HuH-7.5 (cell line): ENCODE measurements at places on chromosomes 16 and 17.

DNA sequence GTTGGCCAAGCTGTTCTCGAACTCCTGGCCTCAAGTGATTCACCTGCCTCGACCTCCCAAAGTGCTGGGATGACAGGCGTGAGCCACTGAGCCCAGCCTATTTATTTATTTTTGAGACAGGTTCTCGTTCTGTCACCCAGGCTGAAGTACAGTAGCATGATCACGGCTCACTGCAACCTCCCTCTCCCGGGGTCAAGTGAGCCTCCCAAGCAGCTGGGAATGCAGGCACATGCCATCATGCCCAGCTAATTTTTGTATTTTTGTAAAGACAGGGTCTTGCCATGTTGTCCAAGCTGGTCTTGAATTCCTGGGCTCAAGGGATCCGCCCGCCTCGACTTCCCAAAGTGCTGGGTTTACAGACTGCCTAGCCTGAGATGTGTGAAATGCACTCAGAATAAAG lies 10.2 kb upstream of the SEC14L1 start:
- DNase-seq, result no peak

GRCh38 chr16:23726710-23727109 lies 13.7 kb upstream of the ERN2 start:
- DNase-seq, result no peak

- DNase-seq, result no peak
Measured at GRCh38 chr17:44557651-44558285, 484 bp downstream of the FZD2 start.

GRCh38 chr17:57750109-57750871 lies 5.2 kb upstream of the CCDC182 start:
- no peak for DNase-seq

- no peak for DNase-seq
Measured at GRCh38 chr17:76973040-76973439, 104.8 kb downstream of the MGAT5B start.

GRCh38 chr16:17446661-17447060 lies 24.1 kb downstream of the XYLT1 start:
- no peak for DNase-seq

- DNase-seq, result no peak
Measured at GRCh38 chr16:67594956-67595355, 32.6 kb downstream of the CTCF start.

DNA sequence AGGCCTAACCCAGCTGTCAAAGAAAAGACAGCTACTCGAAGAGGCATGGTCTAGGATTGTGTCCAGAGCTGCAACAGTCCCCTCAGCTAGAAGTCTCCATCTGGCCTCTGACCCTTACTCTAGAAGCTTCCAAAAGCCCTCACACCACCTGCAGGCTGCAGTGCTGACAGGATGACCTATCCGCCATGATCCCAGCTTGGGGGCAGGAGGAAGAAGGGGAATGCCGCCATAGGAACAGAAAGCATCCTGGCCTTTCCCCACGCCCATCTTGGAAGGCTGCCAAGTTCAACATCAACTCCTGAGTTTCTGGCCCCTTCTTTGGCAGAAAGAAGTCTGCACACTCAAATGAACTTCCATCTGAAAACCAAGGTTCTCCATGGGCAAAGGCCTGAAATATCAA lies 3.1 kb upstream of the KRT36 start:
- no peak for DNase-seq

DNA sequence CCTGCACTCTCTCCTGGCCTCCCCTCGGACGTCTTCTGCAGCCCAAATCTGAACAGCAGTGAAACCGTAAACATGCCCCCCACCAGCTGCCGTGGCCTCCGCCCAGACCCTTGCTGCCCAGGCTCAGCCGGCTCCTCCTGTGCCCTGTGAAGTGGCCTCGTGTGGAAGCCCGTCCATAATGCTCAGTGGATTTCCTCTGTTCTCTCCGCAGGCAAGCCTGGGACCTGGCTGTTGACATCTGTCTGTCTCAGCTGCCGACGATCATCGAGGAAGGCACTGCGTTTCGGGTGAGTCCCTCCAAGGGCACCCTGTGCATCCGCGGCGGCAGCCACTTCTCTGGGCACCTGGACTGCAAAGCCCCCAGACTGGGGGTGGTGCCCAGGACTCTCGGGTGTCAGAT lies 153.9 kb upstream of the CHMP6 start:
- no peak for DNase-seq
